NCI-H187 treated with DMSO at 0.1 percent for 48 hours (cell line): ENCODE measurements at places on chromosomes 13 and 19.
A peak's percentile ranks its signal among the peaks of the same experiment; 100 is the strongest.

DNA sequence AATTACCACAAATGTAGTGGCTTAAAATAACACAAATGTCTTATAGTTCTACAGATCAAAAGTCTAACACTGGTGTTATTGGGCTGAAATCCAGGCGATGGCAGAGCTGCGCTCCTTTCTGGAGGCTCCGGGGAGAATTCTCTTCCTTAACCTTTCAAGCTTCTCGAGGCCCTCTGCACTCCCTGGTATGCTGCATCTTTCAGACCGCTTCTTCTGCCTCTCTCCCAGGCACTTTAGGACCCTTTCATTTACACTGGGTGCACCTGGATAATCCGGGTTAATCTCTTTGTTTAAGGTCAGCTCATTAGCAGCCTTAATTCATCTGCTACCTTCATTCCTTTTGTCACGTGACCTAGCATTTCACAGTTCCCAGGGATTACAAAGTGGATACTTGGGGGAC lies 211.3 kb upstream of the RFC3 start:
- no peak for DNase-seq

GRCh38 chr13:97211300-97211699 lies 10.8 kb upstream of the MBNL2 start:
- DNase-seq: no peak

DNA sequence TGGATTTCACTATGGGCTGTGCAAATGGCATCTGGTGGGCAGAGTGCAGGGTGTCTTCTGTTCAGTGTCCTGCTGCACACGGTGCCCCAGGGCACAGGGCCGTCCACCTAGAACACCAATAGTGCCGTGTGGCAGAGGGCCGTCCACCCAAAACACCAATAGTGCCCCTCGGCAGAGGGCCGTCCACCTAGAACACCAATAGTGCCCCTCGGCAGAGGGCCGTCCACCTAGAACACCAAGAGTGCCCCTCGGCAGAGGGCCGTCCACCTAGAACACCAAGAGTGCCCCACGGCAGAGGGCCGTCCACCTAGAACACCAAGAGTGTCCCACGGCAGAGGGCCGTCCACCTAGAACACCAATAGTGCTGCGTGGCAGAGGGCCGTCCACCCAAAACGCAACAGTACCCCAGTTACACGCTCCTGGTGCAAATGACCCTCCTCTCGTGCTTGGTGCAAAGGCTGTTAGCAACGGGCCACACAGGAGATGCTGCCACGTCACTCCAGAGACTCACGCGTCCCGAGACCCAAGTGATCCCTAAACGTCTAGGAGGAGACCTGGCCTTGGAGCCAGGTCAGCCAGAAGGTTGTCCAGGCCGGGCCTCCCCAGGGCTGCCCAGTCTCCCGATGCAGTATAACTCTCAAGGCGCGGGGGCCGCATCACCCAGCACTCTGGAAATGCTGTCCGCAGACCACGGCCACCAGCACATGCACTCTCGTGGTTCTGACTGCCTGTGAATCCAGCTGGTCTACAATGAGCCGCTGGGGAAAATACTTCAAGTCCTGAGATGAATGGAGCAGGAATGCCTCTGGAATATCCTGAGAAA lies 51.5 kb downstream of the RASA3 start:
- no peak for DNase-seq

- DNase-seq: no peak
Observed at GRCh38 chr13:27026396-27026795, 145.2 kb downstream of the USP12 start.

- DNase-seq: no peak
Observed at GRCh38 chr19:17836530-17836929, 11.3 kb downstream of the JAK3 start.

DNA sequence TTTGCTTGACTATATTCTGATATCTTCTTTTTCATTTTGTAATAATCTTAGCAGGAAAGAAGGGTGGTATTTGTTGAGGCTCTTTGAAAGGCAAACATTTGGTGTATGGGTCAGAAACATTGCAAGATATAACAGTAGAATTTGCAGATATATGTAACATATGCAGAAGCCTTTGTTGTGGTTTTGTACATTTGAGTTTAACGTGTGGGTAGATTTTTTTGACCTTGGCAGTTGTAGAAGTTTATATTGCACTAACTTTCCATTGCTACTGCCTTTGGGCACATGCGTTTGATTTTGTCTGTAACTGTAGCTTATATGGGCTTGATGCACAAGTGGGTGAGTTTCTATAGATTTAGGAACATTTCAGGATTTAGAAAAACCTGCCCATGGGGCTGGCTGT lies 78.5 kb upstream of the SPRY2 start:
- DNase-seq: no peak

- DNase-seq: no peak
Observed at GRCh38 chr13:32925506-32925905, 90.7 kb upstream of the KL start.

DNA sequence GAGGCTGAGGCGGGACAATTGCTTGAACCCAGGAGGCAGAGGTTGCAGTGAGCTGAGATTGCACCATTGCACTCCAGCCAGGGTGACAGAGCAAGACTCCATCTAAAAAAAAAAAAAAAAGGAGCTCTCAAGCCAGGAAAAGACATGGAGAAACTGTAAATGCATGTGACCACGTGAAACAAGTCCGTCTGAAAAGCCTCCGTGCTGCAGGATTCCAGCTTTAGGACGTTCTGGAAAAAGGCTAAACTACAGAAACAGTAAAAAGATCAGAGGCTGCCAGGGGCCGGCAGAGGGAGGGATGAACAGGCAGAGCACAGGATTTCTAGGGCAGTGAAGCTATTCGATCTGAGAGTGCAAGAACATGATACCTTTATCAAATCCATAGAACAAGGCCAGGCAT lies 40.7 kb upstream of the NDUFS7 start:
- no peak for DNase-seq

DNA sequence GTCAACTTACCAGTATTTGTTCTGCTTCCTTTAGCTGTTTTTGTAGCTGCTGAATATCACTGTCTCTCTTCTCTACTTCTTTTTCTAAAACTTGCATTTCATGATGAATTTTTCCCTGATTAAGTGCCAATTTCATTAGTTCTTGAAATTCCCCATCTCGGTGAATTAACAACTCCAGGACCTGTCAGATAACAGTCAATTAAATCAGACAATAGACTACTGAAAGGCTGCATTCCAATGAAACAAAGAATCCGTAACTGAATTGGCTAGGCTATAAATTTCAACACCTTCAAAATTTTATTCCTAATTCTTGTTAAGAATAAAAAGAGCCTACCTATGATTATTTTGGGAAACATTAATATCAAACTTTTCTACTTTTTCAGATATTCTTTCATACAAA lies 8.6 kb downstream of the MED4 start:
- no peak for DNase-seq

- DNase-seq: peak; percentile 51
Observed at GRCh38 chr13:99658261-99658991, 157.2 kb downstream of the TM9SF2 start.

GRCh38 chr13:76349700-76350099 lies 536.5 kb downstream of the KCTD12 start:
- no peak for DNase-seq

- DNase-seq: no peak
Observed at GRCh38 chr13:85638265-85638664, 161.0 kb downstream of the SLITRK6 start.

GRCh38 chr13:52775511-52775910 lies 35.9 kb upstream of the CNMD start:
- DNase-seq: no peak
